Vagina (tissue), 2 donors: ENCODE measurements at places on chromosomes 5 and 9. TPM values are rescaled to one million over a fixed set of nuclear protein-coding genes. Genes with fewer than 3 reads are reported as not detected.
A peak's percentile ranks its signal among the peaks of the same experiment; 100 is the strongest.

WDR31 gene
- total RNA-seq = 2.0 TPM

- no peak for DNase-seq
Observed at GRCh38 chr5:91194824-91195381, 188.2 kb downstream of the ARRDC3 start.

DNA sequence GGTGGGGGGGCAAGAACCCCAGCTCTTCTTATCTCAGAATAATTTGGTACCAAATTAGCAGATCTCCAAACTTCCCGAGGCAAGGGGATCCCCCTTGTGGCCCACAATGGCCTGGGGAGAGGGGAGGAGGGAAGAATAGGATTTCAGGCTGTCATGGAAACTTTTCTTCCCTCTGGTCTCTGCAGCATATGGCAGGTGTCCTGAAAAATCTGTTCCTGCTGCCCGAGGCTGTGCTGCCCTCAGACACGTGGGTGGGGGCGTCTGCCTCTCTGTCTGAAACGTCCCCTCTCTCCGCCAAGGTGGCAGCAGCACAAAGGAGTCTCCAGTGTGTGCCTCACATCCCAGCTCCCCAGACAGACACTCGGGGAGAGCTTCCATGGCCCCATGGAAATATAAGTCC, 34.0 kb downstream of the CCNJL start:
- no peak for DNase-seq

DNA sequence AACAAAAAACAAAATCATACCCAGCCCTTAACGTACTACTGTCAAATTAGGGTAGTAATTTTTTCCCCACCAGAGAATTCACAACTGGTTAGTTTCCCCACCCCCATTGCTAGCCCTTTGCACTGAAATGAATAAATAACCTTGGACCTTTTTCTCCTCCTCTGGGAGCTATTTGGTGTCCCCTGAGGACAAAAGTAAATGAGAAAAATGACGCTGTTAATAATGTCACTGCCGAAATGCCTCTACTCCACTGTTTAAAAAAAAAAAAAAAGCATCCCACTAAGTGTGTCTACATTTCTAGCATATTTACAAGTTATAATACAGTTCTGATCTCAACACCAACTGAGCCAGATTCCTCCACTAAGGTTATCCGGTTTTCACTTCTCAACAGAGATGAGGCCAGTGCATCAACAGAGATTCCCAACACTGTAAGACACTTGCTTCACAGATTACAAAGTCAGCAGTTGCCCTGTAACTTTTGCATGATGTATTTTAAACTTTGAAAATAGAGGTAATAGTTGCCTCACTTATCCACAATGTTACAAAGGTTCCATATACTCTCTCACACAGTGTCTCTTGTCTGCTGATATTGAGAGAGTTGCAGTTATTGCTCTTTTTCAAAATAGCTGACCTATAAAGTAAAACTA, 5.1 kb upstream of the NFIB start:
- DNase-seq = no peak

BASP1 gene
- total RNA-seq = 46.4 TPM

- DNase-seq = no peak
Observed at GRCh38 chr9:24351258-24351657, 194.4 kb downstream of the IZUMO3 start.

DNA sequence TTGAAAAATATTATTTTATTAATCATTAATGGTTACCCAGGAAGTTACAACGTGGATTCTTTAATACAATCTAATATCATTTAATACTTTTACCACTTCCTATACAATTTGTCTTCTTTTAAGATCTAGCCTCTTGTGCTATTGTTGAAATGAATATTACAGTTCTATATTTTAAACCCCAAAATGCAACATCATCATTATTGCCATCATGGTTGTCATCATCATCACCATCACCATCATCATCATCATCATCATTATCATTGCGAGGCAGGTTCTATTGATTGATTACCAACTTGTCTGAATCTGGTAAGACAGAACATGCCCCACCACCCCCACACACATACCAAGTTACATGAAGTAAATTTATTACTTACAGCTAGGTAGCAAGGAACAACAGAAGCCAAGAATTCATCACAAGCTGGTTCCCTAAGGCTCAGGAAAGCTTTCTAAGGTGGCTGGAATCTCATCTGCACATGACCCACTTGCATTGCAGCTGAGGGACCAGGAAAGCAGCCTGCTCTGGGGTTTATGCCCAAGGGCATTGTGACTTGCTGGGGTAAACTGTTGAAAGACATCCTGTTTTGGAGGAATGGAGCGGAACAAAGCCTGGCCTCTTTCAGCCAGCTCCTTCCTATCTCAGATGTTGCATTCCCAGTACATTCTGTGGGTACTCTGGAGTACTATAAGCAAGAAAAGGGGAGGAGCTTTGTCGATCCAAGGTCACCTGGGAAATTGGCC, 418.1 kb downstream of the PRR16 start:
- no peak for DNase-seq

GRCh38 chr9:111068771-111069170, 30.5 kb upstream of the LPAR1 start:
- no peak for DNase-seq

GRM6 gene
- total RNA-seq = not detected

DNA sequence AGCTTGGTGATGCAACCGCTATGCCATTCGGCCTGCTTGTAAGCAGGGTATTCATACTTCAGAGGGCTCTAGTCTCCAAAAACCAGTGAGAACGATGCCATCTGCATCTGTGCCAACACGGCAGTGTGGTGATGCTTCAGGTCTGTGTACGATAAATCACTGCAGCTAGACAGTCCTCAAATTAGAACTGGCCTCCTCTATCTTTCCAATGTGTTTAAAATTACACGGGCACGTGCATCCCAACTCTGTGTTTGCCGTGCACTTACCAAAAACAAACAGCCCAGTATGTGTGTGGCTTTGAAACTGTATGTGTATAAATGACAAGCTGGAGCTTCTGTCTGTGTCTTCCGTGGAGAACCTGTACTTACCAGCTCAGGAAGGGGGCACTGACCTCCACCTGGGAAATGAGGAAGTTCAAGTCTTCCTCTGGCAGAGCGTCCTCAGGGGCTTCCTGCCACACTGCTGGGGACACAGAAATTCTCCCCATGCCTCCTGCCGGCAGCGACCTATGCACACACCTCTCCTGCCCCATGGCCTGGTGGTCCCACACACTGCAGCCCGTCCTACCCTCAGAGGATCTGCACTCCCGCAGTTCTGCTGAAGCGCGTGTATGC, 12.3 kb downstream of the MED10 start:
- DNase-seq = peak; percentile 71

QRFP gene
- not detected for total RNA-seq

DNA sequence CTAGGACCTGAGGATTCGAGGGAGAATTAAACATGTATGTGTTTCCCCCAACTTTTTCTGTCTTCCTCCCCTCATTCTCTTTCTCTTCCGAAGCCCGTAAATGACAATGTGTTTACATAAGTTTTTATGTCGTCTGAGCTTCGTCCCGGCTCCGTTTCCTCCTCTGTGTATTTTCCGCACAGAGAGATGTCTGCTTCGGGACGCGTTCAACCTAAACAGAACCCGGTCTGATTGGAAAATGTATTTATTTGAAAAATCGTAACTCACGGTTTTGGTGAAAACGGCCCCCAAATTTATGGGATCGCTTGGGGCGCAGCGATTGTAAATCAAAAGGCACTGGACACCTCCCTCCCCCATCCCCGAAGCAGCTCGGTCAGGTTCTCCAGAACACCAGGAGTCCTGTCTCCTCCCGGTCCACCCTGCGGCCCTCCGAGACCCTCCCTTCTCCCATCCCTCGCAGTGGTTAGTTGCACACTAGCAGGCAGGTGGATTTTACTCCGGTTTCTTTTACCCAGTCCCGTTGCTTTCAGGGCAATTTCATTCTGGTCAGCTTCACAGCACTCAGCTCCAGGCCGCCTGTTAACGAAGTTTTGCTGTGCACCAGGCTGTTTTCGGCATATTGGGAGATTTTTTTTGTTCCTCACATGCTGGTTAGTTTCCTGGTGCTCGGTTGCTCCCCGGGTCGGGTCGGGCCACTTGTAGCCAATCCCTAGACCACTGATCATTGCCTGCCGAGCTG, 5.8 kb upstream of the HAND1 start:
- DNase-seq = no peak

SLIT3 gene
- 52.8 TPM for total RNA-seq

GRCh38 chr9:84670138-84671041, 861 bp downstream of the NTRK2 start:
- DNase-seq = no peak

GRCh38 chr9:135474915-135475314, 4.7 kb upstream of the PPP1R26 start:
- DNase-seq = no peak

- no peak for DNase-seq
Observed at GRCh38 chr5:150461231-150461630, 11.7 kb upstream of the RPS14 start.

GRCh38 chr5:66821688-66822429, 225.7 kb downstream of the MAST4 start:
- DNase-seq = no peak

DNA sequence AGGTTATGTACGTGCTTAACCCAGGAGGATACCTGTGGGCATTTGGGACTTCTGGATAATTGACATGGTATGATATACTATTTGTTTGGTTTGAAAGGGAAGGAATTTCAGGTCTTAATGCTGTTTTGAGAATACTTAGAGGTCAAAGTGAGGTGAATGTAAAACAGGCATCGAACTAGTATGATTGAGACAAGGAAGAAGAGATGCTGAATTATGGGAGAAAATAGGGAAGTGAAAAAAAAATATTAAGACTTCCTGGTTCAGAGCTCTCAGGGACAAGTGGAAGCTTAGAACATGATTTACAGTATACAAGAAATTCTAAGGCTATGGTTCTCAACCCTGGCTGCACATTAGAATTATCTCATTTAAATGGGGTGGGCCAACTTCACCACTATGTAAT, 115.3 kb downstream of the CD180 start:
- no peak for DNase-seq

GRCh38 chr9:133155156-133155555, 8.6 kb downstream of the GBGT1 start:
- DNase-seq = no peak

GRCh38 chr5:170581211-170581610, 77.4 kb downstream of the KCNIP1 start:
- DNase-seq = no peak
